Cardiac muscle cell (in vitro differentiated cells and primary cell): ENCODE measurements at places on chromosomes 11 and 22. TPM values are rescaled to one million over a fixed set of nuclear protein-coding genes. Genes with fewer than 3 reads are reported as not detected.

IPO7 gene
- total RNA-seq, result 88.3 and 103 TPM in 2 replicates

MS4A4A gene
- not detected in 2 replicates for total RNA-seq

PNPLA5 gene
- not detected in 2 replicates for total RNA-seq

WNT11 gene
- 107 and 114 TPM in 2 replicates for total RNA-seq

KCNQ1OT1 gene
- 3.1 and 8.8 TPM in 2 replicates for total RNA-seq

- peak; percentile 87 for DNase-seq
Observed at GRCh38 chr11:117426297-117426685, 98.6 kb downstream of the CEP164 start.

DNA sequence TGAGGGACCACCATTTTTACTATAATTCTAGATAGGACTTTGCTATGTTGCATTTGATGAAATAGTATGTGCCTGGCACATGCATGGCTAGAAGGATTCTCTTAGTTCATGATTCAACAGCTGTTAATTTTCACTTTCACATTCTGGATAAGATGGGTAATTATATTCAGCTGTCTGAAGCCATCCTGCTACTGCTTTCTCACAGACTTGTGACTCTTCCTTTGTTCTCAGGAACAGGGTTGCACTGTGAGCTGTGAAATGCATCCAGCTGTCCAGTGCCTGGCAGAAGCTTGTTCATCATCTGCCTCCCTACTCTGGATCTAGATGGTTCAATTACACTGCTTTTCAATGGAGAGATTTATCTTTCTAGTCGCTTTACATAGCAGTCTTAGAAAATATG lies 610.1 kb upstream of the ANO5 start:
- DNase-seq, result no peak

DNA sequence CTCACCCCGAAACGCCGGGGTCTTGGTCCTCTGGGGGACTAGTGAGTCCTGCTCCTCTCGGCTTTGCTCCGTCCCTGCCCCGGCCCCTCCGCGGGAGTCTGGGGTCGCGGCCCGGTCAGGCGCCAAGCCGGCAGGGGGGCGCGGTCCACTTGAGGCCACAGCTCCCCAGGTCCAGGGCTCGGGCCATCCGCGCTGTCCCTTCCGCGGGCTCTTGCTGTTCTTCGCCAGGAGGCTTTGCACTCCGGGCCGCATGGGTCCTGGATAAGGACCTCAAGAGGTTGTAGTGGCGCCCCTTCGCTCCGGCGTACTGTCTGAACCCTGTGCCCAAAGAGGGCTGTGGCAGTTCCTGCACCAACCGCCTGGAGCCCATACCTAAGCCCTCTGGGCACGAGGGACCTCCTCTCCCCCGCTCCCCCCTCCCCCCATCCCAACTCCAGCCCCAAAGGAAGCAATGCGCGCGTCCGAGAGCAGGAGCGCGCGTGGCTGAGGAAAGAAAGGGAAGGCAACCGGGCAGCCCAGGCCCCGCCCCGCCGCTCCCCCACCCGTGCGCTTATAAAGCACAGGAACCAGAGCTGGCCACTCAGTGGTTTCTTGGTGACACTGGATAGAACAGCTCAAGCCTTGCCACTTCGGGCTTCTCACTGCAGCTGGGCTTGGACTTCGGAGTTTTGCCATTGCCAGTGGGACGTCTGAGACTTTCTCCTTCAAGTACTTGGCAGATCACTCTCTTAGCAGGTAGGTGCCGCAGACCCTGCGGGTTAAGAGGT lies at the start of gene ADM:
ADM (plus strand) TSS at position 579 of the 767 bp plus-strand sequence. CDS start 628 bp downstream, outside the sequence.
- DNase-seq, result peak; percentile 96

DNA sequence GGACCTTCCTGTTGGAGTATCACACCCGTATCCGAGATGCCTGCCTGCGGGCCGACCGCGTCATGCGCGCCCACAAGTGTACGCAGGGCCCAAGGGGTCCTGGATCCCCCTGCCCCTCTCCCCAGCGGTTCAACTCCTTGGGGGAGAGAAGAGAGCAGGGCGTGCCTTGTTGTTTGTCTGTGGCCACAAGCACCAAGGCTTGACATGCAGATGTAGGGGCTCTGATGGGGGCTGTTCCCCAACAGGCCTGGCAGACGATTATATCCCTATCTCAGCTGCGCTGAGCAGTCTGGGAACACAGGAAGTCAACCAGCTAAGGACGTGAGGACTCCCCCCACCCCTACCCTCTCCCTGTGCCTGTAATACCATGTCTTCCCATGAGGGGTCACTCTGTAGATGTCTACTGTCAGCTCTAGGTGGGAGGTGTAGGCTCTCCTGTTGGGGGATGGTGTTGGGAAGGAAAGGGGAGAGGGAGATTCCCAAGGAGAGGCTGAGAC lies 6.8 kb downstream of the CFL1 start:
- DNase-seq, result no peak

- no peak for DNase-seq
Observed at GRCh38 chr11:12141283-12141682, 30.9 kb downstream of the MICAL2 start.

- DNase-seq, result peak; percentile 75
Observed at GRCh38 chr22:37601540-37602442, 6.8 kb upstream of the GGA1 start.

DNA sequence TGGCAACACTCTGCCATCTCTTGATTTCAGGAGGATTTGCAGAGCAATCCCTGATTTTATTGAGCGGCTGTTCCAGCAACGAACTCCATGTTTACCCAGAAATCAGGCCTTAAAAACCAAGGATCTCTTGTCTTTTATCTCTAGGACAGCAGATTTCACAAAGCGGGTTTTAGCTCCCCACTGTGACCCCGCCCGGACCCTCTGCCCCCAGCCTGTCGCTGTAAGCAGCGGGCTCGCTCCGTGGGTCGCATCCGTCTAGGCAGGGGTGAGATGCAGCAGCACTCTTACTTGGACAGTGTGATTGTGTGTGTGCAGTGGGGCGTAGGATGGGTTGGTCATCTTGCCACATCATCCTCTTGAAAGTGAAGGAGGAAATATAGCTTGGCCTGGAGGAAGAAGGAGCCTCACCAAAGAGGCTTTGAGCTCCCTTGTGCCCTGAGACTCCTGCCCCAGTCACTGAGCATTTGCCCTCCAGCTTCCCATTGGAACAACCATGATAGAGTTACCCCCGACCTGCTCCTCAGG lies 189.2 kb upstream of the TBCEL start:
- no peak for DNase-seq

DNA sequence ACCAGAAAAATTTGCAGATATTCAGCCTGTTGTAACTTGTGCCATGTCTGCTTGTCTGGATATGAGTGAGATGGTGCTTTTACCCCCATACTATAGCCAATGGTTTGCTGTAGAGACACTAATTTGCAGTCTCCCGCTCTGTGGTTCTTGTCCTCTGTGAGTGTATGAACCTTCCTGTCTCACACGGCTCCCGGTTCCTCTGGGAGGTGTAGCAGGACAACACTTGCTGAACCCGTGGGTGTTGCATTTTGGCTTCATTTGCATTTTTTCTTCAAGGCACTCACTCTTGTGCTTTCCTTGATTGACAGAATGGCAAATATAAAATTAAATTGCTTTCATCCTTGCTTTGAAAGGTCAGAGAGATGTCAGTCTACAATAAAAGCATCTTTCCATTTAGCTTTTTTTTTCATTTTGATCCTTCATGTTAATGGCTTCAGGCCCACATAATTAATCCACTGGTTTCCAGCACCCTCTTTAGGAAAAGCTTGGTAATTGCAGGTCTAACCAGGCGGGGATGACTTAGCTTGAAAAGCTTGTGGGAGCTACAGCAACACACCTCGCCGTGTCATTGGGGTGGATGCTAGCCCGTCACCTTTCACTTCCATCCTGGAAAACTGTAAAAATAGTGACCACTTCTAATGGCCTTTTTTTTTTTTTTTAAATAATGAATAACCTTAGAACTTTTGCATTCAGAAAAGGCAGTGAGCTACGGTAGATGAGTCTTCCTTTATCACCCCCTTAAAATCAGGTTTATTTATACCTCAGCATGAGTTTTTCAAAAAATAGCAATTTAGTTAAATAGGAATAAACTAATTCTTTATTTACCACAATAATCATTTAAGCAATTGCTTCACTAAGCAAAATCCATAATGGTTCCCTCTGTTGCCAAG lies 27.4 kb upstream of the ST14 start:
- DNase-seq, result peak; percentile 79

DNA sequence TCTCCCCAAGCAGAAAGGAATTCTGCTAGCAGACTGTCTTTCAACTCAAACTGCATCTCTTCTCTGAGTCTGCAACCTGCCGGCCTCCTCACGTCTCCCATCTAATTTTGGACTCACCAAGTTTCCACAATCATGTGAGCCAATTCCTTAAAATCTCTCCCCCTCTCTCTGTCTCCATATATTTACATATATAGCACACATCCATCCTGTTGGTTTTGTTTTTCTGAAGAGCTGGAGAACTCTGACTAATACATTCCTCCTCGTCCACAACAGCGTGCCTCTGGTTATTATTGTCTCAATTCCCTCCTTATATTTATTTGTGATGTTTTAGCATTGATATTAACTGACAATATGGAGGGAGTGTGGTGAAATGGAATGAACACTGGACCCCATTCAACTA lies 29.6 kb upstream of the FJX1 start:
- DNase-seq, result no peak

- no peak for DNase-seq
Observed at GRCh38 chr11:101748572-101749344, 165.0 kb upstream of the TRPC6 start.

GRCh38 chr11:71118671-71119250 lies 133.6 kb downstream of the SHANK2 start:
- DNase-seq, result no peak

GRCh38 chr11:121420398-121420797 lies 31.7 kb upstream of the SORL1 start:
- no peak for DNase-seq

GRCh38 chr22:49600891-49601431 lies 226.7 kb downstream of the BRD1 start:
- DNase-seq, result no peak

DNA sequence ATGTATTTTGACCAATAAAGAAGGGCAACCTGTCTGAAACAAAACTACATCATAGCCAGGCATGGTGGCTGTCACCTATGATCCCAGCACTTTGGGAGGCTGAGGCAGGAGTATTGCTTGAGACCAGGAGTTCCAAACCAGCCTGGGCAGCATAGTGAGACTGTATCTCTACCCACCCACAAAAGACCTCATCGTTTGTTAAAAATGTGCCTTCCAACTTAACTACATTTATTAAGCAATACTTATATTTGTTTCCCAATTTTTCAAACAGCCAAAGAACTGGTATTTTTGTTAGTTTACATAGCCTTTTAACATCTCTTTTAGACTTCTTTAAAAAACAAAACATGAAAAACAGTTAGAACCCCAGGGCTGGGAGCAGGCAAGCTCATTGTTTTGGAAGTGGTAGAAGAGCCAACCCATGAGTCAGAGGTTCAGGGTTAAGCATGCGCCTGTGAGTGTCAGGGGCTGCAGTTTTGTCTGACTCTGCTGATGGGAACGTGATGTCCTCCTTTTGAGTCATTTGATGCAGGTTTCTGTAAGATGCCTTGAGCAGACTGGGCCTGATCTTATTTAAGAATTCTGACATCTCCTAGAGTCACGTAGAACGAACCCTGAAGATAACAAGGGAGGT lies 53.9 kb upstream of the CRTAM start:
- DNase-seq, result peak; percentile 79

GRCh38 chr11:102868339-102868738 lies 6.4 kb downstream of the MMP12 start:
- DNase-seq, result no peak

- DNase-seq, result no peak
Observed at GRCh38 chr11:112826788-112827187, 134.4 kb upstream of the NCAM1 start.

GRCh38 chr22:42711895-42712837 lies 8.5 kb downstream of the A4GALT start:
- no peak for DNase-seq

DNA sequence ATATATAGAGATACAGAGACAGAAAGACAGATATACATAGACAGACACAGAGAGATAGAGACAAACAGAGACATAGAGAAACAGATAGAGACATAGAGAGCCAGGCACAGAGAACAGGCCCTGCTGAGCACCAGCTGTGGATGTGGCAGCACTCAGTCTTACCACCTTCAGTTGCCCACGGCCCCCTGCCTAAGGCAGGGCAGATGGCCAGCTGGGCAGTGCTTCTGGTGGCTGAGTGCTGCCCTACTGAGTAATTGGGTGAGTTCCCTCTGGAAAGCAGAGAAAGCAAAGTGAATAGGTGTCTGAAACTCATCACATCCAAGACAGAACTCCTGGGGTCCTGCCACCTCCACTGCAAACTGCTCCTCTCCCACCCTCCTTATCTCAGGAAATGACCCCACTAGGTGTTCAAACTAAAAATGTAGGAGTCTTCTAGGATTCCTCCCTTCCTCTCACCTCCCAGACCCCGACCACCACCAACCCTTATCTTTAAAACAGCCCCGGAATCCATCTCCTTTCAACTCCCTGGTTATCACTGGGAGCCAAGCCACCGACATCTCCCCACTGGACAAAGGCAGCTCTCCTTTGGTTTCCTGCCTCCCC lies 27.2 kb downstream of the SYN3 start:
- no peak for DNase-seq

GRCh38 chr11:40722179-40722795 lies 737.2 kb downstream of the LRRC4C start:
- DNase-seq, result peak; percentile 6

GRCh38 chr11:111715142-111715816 lies 50.9 kb downstream of the PPP2R1B start:
- DNase-seq, result no peak

DNA sequence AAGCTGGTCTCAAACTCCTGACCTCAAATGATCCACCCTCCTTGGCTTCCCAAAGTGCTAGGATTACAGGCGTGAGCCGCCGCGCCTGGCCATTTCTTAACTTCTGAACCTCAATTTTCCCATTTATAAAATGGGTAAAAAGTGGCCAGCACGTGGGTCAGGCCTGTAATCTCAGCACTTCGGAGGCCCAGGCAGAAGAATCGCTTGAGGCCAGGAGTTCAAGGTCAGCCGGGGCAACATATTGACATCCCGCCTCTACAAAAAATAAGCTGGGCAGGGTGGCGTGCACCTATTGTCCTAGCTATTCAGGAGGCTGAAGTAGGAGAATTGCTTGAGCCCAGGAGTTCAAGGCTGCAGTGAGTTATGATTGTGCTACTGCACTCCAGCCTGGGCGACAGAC lies 6.5 kb upstream of the DDX6 start:
- no peak for DNase-seq

DNA sequence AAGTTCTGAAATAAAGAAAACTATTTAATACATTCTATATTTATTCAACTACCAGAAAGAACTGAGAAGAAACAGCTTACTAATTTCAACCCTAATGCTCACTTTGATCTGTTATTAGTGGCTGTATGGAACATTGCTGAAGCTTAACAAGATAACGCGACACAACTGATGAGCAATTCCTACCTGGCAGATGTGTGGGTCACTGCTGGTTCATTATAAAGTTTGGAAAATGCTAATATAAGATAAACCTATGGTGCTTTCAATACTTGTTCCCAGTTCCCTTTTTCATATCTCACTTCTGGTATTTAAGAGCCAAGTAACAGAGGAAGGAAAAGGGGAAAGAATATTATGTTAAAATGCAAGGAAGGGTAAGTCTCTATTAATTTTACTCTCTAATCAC lies 10.5 kb downstream of the CTSC start:
- DNase-seq, result no peak
